Stimulated activated CD4-positive, alpha-beta T cell treated with anti-CD3 and anti-CD28 coated beads, Interleukin-12 subunit alpha, Interleukin-12 subunit beta, amount 100 ng/mL, for 4 hours (primary cell): ENCODE measurements at places on chromosomes 1 and 21.

GRCh38 chr1:225257081-225257480, 170.8 kb downstream of the LBR start:
- no peak for DNase-seq

DNA sequence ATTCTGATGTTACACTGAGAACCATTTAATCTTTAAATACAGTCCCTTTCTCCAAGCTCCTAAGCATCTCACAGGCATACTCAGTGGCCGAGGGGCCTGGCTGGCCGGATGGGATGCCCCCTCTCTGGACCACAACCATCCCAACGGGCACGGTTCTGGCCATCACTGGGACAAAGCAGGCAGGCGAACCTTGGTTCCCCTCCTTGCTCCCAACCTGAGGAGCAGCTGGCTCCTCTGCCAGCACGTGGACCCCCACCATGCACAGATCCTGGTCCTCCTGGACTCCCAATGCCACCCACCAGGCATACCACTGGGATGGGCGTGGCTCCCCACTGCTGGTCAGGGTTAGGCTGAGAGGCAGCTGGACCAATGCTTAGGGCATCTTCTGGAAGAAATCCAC, 19.8 kb upstream of the PRDM16 start:
- DNase-seq, result no peak

GRCh38 chr1:246567646-246568235, 1.5 kb downstream of the CNST start:
- DNase-seq, result no peak

DNA sequence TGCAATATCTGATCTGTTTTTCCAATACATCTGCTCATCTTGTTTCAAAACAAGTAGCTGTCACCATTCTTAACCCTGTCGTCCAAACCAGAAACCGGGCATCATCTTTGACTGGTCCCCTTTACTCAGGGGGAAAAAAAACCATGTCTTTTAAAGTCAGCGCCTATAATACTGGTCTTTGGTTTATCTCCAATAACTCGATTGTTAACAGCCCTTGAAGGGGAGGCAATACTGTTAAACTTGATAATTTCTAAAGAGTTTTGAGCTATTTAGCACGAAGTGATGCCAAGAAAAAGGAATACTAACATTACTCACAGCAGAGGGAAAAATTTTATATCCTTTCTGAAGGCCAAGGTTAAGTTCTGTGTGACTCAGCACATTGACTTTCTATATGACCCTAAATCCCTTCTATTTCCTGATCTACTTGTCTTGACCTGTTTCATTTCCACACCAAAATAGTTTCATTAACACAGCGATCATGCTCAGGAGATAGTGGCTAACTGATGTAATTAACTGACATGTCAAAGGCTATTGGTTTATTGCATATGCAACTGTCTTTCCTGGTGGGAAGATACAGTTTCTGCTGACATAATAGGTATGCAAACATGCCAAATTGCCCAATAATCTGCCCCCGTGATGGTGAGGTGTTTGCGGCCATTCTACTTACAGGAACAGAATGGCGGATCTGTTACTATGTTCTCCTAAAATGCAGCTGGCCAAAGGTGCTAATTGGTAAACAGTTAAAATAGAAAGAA, 59.1 kb downstream of the NFIA start:
- DNase-seq, result no peak

GRCh38 chr1:58057826-58058225, 488.7 kb downstream of the OMA1 start:
- DNase-seq, result no peak

GRCh38 chr1:196393742-196394141, 214.5 kb downstream of the KCNT2 start:
- no peak for DNase-seq

GRCh38 chr1:121516234-121516967, 331.6 kb downstream of the SRGAP2C start:
- DNase-seq, result no peak

DNA sequence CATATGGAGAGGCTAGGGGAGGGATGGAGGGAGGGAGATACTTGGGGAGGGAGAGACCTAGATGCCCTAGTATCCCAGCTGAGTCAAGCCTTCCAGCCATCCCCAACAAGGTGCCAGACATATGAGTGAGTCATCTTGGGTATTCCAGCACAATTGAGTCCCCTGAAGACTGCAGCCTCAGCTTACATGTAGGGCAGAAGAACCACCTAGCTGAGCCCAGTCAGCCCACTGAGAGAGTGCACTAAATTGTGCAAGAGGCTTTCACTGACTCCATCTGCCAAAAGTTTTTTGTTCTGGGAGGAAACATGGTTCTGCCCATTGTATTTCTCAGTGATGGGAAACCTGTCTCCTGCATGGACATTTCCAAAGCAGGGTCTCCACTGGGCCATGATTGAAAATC, 76.4 kb downstream of the FOXD2 start:
- DNase-seq, result no peak

GRCh38 chr1:58899587-58900271, 115.9 kb upstream of the JUN start:
- no peak for DNase-seq

- no peak for DNase-seq
Measured at GRCh38 chr1:167638064-167638463, 8.0 kb downstream of the RCSD1 start.
